ENCODE measurements at places on chromosomes 4 and X.
A peak's percentile ranks its signal among the peaks of the same experiment; 100 is the strongest.

- no peak for DNase-seq
These were observed 499.9 kb upstream of the AADAT start for GRCh38 chr4:170589597-170590191.

DNA sequence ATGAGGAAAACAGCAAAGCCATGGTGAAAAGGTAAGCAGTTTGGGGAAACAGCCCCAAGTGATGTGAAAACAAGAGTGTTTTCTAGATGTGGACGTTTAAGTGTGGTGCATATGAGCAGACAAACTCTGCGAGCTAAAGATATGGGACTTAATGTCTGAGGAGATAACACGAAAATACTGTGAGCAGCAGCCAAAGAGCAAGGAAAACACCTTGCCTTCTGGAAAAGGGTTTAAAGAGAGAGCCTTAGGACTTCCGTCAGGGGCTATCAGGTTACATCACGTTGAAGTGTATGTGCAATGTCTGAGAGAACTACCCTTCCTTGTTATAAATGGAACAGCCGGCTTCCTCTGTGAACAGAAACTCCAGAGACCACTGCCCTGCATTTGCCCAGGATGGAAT, 54.2 kb downstream of the LEF1 start:
- no peak for DNase-seq

- DNase-seq = no peak
These were observed 942.7 kb upstream of the NDST4 start for GRCh38 chr4:116055857-116056827.

GRCh38 chrX:48540028-48540375, 488 bp downstream of the TBC1D25 start:
- DNase-seq = peak; percentile 72

GRCh38 chr4:56704089-56704871, 23.2 kb upstream of the HOPX start:
- DNase-seq = no peak

- DNase-seq = no peak
These were observed 7.3 kb downstream of the VEGFD start for GRCh38 chrX:15376956-15377355.

DNA sequence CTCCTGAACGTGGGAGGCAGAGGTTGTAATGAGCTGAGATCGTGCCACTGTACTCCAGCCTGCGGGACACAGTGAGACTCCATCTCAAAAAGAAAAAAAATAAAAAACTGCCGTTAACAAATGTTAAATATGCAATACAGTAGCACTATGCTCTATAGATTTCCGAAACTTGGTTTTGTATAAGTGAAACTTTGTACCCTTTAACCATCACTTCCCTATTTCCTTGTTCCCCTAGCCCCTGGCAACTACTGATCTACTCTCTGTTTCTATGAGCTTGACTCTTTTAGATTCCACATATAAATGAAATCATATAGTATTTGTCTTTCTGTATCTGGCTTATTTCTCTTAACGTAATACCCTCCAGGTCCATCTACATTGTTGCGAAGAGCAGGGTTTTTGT, 74.1 kb downstream of the TAB3 start:
- DNase-seq = no peak

DNA sequence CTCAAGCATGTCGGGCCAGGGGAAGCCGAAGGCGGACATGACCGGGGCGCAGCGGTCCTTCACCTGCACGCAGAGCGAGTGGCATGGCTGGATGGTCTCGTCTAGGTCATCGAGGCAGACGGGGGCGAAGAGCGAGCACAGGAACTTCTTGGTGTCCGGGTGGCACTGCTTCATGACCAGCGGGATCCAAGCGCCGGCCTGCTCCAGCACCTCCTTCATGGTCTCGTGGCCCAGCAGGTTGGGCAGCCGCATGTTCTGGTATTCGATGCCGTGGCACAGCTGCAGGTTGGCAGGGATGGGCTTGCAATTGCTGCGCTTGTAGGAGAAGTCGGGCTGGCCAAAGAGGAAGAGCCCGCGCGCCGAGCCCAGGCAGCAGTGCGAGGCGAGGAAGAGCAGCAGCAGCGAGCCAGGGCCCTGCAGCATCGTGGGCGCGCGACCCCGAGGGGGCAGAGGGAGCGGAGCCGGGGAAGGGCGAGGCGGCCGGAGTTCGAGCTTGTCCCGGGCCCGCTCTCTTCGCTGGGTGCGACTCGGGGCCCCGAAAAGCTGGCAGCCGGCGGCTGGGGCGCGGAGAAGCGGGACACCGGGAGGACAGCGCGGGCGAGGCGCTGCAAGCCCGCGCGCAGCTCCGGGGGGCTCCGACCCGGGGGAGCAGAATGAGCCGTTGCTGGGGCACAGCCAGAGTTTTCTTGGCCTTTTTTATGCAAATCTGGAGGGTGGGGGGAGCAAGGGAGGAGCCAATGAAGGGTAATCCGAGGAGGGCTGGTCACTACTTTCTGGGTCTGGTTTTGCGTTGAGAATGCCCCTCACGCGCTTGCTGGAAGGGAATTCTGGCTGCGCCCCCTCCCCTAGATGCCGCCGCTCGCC, at the start of gene SFRP2:
SFRP2 (minus strand) TSS at position 671 of the 864 bp plus-strand sequence; CDS start at position 423, 248 bp downstream.
- peak; percentile 35 for DNase-seq
